ENCODE measurements at places on chromosomes 13 and 19. TPM values are rescaled to one million over a fixed set of nuclear protein-coding genes. Genes with fewer than 3 reads are reported as not detected.

Gene IL4I1
- 8.2 TPM for total RNA-seq

Gene ZMYM2
- total RNA-seq = 58.1 TPM

Gene ELSPBP1
- total RNA-seq = not detected

Gene FLT3
- total RNA-seq = not detected

Measured in epithelial cell of umbilical artery (primary cell).